ENCODE measurements at places on chromosomes 11 and 22.

- no peak for DNase-seq
Observed at GRCh38 chr11:22786475-22786874, 43.1 kb downstream of the SVIP start.

DNA sequence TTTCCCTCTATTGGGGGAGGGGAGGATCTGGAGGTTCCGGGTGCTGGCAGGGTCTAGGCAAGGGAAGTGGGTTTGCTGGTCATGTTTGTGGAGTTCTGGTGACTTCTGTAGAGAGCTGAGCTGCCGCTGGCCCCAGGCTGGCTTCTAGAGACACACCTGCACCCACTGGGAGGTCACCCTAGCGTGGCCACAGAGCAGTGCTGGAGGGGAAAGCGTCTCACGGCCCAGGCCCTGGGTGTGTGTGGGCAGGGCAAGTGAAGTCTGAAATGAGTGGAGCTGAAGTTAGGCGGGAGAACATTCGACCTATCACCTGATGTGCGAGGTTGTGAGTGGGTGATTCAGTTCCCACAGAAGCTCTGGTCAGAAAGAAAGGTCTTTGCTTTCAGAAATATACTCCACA lies 27.9 kb downstream of the SMIM38 start:
- no peak for DNase-seq

DNA sequence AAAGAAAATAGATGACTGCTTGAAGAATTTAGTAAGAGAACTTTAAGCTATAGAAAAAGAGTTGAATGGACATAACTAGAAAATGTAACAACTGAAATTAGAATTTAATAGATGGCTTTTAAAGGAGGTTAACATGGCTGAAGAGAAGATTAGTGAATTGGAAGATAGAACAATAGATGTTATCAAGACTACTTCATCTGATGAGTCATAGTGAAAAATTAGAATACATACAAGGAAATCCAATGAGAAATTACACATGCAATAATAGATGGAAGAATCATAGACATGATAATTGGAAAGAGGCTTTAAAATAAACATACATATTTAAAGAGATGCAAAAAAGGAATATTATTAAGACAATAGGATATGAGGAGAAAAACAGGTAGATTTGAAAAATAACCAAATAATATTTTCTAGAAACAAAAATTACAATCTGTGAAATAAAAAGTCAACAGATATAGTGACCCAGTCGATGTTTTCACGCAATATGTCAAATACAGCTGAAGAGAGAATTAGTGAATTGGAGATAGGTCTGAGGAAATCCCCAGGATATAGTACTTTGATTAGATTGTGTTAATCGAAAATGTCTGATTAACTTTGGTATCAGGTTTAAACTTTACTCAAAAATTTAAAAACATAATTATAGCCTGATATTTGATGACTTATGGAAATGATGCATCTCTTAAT lies 28.2 kb downstream of the CAT start:
- DNase-seq: no peak

DNA sequence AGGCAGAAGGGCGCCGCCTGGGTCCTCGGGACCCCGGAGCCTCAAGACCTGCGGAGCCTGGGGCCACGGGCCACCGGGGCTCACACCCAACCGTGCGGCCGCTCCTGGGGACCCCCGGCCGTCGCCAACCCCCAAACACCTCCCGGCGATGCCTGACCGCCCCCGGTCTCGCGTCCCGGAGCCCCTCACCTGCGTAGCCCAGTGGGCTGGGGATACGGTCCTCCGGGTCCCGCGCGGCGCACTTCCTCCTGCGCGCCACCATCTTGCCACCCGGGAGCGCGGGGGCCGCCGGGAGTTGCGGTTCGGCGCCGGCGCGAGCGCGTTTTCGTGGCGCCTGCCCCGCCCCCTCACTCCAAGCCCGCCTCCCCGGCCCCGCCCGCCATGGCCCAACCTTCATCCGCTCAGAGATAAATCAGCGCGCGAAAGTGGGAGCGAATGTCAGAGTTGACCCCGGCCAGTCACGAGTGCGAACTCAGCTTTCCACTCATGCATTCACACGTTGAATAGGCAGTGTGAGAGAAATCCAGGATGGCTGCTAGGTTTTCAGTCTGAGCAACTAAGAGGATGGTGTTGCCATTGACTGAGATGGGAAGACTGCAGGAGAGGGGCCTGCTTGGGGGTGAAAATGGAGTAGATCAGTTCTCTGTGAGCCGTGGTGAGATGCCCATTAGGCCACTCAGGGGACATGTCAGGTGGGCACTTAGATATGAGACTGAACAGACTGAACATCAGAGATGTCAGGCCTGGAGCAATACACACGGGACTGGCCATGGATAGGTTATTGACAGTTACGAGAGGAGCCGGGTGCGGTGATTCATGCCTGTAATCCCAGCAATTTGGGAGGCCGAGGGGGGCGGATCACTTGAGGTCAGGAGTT lies at the start of gene RRP7A:
TSS of gene RRP7A (minus strand) at position 272 of the 877 bp plus-strand sequence. CDS start at position 262, 10 bp downstream.
- no peak for DNase-seq

GRCh38 chr22:48619721-48620120 lies 1208.0 kb downstream of the BRD1 start:
- no peak for DNase-seq

DNA sequence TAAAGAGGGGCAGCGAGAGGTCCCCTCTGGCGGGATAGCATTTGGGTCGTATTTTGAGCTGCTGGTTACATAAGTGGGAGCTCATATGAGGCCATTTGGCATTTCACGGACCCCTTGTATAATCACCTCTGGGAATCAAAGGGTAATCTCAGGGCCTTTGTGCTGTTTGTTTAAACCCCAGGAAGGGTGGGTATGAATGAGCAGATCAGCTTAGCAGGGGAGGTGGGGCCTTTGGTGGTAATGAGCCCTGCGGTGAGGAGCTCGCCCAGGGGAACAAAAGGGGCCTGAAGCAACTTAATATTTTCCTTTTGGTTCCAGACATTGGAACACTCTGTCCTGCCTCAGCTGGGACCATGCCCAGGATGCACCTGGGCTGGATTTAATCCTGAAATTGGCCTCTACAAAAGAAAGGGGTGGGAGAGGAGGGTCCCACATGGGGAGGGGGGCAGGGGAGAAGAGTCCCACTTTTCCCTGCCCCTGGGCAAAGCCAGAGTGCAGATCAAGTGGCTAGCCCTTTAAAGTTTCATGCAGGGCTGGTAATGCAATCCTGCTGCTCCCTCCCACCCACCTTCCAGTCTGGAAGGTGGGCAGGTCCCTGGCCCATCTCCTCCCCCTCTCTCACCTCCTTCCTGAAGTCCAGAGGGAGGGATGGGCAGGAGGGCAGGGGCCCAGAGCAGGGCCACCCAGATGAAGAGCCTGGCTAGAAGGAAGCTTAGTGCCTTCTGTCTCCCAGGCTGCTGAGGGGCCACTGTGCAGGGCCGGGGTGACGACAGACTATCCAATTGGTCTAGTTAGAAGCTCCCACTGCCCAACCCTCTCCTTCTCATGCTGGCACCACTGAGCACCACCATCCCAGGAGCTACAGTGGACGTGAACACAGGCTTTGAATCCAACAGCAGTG lies 10.5 kb downstream of the TSKU start:
- no peak for DNase-seq

- peak; percentile 60 for DNase-seq
Observed at GRCh38 chr11:17208257-17208999, 642 bp upstream of the PIK3C2A start.

- DNase-seq: no peak
Observed at GRCh38 chr11:23653071-23653675, 792.9 kb upstream of the CCDC179 start.

GRCh38 chr11:89267660-89268302 lies 90.1 kb downstream of the TYR start:
- no peak for DNase-seq
